ENCODE measurements at places on chromosomes 1 and 21.

GRCh38 chr1:22039594-22040285, 12.8 kb upstream of the CDC42 start:
- no peak for DNase-seq

DNA sequence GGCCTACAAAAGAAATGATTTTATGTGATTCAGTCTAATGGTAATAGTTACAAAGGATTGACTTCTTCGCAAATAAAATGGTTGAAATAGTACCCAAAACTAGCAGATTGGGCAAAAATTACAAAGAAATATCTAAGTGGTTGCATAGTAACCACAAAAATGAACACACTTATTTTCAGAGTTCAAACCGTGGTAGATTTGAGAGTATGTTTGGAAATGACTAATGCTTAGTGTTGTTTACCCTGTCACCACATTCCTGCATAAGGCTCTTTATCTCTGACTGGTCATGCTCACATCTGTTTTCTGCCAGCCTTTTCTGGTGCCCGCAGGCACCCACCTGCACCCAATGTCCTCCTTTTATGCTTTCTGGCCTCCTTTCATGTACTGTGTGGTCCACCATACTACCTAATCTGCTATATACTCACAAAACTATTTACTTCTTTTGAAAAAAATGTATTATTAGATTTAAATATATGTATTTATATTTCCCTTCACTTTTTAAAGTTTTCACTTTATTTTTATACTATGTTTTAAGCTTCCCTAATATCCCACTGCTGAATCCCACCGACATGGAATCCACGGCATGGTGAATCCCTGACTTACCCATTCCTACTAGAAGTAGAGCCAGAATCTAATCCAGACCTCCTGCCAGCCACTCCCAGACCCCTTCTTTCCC, 30.3 kb downstream of the PTPRC start:
- no peak for DNase-seq

DNA sequence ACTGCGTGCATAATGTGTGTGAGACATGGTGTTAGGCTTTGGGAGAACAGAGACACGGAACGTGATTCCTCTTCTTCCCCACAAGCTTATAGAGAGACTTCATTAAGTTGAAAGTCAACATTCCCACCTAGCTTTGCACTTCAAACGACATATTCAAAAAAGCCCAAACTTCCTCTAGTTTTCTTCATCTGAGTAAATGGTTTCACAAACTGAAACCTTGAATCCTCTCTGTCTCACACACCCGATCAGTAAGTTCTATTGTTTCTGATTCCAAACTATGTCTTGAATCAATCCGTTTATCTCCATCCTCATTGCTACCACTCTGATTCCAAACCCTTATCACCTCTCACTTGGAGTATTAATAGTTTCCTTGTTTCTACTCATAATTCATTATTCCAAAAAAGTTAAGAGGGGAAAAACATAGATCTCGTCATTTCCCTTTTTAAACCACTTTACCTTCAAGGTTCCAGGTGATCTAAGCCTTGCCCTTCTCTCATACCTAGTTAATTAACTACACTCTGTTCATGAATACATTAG, 1.6 kb upstream of the METTL18 start:
- DNase-seq, result no peak

GRCh38 chr1:3012456-3013291, 8.6 kb upstream of the ACTRT2 start:
- no peak for DNase-seq

GRCh38 chr1:165182975-165183374, 173.5 kb downstream of the LMX1A start:
- DNase-seq, result no peak

- no peak for DNase-seq
Measured at GRCh38 chr1:62395291-62395690, 41.6 kb upstream of the USP1 start.
